Stimulated activated CD4-positive, alpha-beta T cell treated with anti-CD3 and anti-CD28 coated beads, Interleukin-1b, Interleukin-23, amount 100 ng/mL, for 24 hours (primary cell): ENCODE measurements at places on chromosomes 13 and 19.

- no peak for DNase-seq
Observed at GRCh38 chr13:38530492-38530891, 156.4 kb upstream of the FREM2 start.

DNA sequence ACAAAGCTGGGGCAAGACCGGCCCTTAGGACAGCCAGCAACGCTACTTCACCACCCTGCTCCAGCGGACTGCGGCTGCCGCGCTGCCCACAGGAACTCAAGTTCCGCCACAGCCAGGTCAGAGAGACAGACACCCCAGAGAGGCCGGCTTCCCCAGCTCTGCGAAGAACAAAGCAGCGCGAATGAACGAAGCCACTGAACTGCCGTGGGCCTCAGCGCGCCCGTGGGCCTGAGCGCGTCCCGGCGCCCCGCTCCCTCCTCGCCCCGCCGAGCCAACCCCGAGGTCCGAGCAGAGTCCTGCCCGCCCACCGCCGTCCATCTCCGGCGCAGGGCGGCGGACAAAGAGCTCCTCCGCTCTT, 158.4 kb downstream of the RNF17 start:
- DNase-seq, result no peak

DNA sequence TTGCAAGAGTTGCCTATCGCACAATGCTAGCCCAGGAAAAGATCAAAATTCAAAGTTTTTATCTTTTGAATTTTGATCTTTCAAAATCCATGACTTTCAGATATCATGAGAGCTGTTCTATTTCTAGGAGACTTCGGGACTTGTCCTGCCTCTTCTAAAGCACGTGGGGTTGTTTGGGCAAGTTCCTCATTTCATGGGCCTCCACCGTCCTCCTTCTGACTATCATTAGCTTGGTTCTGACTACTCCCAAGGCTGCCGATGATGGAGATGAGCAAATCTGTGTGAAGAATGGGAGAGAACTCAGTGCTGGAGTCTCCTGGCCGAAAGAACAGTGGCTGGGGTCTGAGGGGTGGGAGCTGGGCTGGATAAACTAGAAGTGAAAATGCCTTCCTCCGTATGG, 86.5 kb downstream of the COL4A1 start:
- no peak for DNase-seq

DNA sequence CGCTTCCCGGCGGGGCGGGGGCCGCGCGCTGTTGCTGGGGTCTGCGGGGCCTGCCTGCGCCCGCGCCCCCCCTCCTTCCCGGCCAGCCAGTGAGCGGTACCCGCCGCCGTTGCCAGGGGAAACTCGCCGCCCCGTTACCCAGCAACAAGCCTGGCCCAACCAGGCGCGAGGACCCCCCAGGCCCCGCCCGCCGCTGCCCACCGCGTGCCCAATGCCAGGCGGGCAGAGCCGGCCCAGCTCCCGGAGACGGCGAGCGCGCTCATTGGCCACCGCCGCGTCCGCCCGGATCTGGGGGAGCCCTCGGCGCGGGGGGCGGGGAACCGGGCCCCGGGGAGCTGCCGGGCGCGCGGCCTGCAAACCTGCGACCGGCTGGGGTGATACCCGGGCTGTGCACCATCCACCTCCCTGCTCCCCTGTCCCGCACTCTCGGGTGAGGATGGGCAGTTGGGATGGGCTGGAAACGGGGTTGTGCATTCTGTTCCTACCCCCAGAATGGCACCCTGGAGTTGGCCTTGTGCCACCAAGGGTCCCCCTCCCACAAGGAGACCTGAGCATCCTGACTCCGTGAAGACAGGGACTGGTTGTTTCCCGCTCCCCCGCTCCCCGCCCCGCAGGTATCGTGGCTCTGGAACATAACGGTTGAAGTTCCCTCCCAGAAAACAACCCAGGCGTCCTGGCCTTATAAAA, 8.8 kb upstream of the BBC3 start:
- DNase-seq, result no peak

- DNase-seq, result no peak
Observed at GRCh38 chr19:5081443-5082161, 112.7 kb downstream of the KDM4B start.

DNA sequence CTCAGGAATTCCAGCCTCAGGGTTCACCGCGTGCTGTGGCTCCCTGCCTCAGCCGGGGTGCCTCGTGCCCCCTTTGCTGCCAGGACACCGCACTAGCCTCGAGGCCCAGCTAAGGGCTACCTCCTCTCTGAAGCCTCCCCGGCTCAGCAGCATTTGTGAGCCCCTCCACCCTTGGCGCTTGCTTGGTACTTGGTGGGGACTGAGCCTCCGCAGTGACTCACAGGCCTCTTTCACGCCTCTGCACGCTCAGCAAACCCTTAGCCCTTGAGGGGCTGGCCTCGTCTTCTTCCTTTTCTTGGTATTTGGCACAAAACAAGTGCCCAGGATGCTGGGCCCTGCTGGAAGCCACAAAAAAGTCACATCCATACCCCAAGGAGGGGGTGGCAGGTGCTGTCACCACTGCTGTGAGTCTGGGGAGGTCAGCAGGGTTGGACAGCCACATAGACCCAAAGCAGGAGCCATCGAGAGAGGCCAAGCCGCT, 85.4 kb upstream of the TM9SF2 start:
- peak; percentile 41 for DNase-seq

DNA sequence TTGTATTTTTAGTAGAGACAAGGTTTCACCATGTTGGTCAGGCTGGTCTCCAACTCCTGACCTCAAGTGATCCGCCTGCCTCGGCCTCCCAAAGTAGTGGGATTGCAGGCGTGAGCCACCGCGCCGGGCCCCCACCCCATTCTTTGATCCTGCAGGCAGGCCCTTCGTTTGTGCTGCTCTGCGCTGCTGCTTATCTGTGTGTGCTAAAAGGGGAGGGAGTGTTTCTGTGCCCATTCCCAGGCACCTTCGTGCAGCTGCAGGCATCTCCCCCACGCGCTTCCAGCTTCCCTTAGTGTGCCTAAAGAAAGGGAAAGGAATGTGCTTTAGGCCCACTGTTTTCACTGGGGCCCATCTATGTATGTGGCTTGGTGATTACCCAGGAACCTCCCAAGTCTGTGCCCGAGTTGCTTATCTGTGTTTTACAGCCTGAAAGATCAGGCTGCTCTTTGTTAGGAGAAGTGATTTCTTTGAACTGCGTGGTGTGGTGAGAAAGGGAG, 27.2 kb downstream of the EPN1 start:
- no peak for DNase-seq

DNA sequence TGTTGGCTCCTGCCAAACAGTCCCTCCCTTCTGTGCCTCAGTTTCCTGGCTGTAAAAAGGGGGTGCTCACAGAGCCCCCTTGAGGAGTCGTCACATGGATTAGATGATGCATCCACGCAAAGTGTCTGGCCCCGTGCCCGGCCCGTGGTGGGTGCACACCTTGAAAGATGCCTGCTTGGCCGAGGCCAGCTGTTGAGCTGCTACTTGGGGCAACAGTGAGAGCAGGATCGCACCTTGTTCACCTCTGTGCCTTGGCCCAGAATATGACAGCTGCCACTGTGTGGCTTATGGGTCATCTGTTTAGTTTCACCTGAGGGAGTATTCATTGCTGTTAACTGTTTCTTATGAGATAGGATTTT, 17.7 kb downstream of the CRTC1 start:
- no peak for DNase-seq

DNA sequence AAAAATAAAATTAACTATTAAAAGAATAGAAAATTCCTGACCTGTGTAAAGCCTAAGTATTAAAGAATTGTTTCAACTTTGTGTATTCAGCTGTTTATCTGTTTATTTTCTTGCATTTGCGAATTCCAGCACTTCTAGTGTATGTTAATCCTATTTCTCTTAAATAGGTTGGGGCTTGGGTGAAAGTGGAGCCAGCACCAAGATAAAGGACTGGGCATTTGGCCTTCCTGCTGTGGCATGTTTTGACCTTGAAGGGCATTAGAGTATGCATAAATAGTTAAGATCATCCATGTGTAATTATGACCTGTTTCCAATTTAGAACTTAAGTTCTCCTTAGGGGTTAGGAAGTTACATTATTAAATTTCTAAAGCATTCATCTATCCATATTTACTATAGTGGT, 151.3 kb downstream of the NBEA start:
- DNase-seq, result no peak

DNA sequence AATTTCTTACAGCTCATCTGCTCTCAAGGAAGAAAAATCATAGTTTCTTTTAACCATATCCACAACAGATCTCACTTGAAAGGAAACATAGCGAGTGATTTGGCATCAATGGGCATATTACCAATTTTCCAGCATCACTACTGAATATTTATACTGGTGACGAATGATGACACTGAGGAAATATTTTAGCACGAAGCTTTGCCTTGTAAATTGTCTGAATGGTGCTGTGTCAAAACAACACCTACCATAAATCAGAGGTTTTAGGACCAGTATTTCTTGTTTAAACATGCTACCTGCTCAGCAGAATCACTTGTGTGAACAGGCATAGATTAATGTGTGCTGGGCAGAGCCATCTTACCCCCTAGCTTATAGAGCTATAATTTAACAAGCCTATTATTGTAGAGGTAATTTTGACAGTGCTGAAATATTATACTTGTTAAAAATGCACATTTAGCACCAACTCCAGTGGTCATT, 146.8 kb downstream of the ABCC4 start:
- DNase-seq, result no peak

DNA sequence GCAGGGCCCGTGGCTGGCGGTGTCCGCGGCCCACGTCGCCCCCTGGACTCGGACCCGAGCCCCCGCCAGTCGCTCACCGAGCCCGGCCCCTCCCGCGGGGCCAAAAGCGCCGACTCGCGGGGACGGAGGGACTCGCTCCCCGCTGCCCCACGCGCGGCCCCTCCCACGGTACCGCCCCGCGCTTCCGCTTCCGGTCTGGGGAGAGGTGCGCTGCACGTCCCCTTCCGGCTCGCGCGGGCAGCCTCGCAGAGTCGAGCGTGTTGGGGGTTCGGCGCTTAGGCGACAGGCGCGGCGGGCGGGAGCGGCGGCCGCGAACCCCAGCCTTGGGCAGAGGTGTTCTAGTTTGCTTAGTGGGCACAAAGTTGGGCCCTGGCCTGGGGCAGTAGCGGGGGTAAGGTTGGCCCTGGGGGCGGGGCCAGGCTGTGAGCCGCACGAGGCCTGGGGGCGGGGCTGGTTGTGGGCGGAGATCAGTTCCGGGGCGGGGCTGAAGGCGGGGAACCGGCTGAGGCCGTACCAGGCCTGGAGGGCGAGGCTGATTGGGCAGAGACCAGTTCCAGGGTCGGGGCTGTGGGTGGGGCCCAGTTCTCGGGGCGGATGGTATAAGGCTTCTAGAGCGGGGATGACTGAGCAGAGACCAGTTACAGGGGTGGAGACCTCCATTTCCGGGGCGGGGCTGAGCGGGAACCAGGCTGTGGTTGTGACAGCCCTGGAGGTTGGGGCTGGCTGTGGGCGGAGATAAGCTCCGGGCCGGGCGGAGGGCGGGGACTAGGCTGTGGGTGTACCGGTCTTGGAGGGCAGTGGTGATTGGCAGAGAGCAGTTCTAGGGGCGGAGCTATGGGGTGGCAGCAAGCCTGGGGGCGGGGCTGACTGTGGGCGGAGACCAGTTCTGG, at the start of the genes MBD3L1 and ZNF558:
Gene MBD3L1 (plus strand): TSS at position 246 of the 890 bp plus-strand sequence. CDS start 10,302 bp downstream, outside the sequence.
Gene ZNF558 (minus strand): TSS at position 173 of the 890 bp plus-strand sequence. CDS start 9,645 bp downstream, outside the sequence.
- peak; percentile 98 for DNase-seq

DNA sequence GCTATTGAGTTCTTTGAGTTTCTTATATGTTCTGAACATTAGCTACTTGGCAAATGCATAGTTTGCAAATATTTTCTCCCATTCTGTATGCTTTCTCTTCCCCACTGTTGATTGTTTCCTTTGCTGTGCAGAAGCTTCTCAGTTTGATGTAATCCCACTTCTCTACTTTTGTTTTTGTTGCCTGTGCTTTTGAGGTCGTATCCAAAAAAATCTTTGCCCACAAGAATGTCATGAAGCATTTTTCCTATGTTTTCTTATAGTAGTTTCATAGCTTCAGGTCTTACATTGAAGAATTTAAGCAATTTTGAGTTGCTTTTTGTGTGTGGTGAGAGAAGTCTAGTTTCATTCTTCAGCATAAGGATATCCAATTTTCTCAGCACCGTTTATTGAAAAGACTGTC, 536.7 kb upstream of the ARGLU1 start:
- no peak for DNase-seq

GRCh38 chr19:18051887-18052286, 34.8 kb downstream of the IL12RB1 start:
- DNase-seq, result no peak

- DNase-seq, result no peak
Observed at GRCh38 chr13:99033814-99034213, 56.0 kb upstream of the DOCK9 start.

DNA sequence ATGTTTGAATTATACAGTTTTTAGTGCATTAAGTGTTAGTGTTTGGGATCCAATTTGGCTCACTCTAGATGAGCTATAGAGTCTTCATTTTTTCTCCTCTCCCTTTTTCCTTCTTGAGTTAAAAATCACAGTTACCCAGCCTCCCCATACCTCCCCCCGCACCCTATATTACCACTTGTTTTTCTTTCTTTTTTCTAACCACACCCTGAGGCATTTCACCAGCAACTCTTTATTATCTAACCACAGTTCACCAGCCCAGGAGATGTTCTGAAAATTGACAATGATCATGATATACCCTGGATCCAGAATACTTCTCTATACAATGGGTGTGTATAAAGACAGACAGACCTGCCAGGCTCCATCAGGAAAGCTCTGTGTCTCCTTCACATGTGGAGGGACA, 86.5 kb upstream of the UBL3 start:
- no peak for DNase-seq

DNA sequence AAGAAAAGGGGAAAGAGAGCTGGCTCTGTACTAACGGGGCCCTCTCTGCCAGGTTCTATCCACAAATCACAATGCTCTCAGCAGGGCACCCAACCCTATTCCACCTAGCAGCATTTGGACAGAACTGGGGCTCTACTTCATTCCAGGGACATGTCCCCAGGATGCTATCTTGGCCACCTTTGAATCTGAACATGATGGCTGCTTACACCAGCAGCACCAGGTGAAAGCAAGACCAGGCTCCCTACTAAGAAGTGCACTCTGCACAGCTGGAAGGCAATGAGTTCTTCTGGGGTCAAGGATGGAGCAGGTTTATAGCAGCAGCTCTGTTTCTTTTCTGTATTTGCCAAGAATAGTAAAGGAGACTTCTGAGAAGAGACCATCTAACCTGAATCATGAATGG, 222.4 kb downstream of the DACH1 start:
- no peak for DNase-seq

GRCh38 chr13:113970810-113971470, 2.9 kb downstream of the C13orf46 start:
- no peak for DNase-seq

GRCh38 chr13:21590231-21590630, 13.7 kb downstream of the MICU2 start:
- DNase-seq, result no peak

DNA sequence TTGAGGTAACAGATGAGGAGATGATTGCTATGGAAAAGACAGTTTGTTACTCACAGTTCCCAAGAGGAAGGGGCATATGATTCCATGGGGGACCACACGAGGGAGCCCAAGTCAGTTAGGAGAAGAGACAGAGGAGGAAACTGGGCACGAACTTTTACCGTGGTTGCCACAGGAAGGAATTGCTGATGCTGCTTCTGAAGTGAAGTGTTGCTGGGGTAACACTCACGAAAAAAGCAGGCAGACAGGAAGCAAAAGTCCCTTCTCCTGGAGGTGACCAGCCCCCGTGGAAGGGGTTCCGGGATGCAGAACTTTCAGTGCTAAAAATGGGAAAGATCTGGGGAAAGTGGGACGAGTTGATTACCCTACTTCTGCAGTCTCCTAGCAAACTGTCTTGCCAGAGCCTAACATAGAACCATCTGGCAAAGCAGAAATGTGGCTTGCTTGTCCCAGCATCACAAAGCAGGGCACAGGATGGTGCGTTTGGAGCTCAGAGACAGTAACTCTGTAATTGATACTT, 35.4 kb upstream of the MAP3K10 start:
- DNase-seq, result no peak
